ENCODE measurements at places on chromosomes 3 and 15.

DNA sequence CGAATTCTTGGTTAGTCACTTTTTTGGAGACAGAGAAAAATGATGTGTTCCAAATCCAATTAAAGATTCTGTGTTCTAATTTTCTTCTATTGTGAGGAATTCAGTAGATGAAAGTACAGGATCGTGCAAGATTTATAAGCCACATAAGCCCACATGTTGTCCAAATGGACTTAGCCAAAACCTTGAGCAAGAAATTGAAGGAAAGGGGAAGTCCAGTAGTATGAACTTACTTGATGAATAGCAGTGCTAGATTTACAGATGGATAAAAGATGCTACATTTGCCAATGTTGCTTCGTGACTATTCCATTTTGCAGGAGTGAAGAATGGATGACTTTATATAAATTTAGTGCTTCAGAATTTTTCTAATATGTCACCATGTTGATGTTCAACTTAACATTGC, 120.0 kb upstream of the ATP11B start:
- no peak for DNase-seq

DNA sequence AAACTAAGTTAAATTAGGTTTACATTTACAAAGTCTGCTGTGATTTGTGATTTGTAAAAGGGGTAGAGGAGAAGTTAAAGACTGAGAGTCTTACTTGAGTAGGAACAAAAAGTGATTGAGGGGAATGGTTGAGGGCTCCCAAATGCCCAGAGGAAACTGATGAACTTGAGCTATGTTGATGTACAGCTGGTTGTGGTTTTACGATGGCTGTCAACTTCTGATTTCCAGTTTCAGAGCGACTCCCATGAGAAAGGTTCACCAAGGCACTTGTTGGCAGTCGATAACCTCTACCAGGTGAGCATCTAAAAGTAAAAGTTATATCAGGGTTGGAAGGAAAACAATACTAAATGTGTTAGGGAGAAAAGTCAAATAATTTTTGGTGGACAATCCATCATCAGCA, 91.0 kb downstream of the XRN1 start:
- DNase-seq = no peak

GRCh38 chr15:99727733-99728132, 5.5 kb downstream of the LYSMD4 start:
- DNase-seq = no peak

DNA sequence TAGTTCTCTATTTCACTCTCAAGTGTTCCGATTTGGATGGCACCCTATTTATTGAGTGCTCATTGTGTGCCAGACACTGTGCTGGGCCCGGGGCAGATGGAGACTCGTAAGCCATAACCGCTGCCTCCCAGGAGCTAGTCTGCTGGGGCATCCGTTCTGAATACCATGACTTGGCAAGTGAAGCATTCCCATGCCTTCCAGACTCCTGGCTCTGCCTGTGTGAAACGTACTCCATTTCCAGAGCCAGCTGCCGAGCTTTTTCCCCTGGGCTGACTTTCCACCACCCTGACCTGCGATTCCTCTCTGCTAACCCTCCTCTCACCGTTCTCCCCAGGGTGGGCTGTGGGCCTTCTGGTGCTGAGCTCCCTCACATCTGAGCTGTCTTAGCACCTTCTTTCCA, 303.1 kb upstream of the CTDSPL start:
- no peak for DNase-seq

DNA sequence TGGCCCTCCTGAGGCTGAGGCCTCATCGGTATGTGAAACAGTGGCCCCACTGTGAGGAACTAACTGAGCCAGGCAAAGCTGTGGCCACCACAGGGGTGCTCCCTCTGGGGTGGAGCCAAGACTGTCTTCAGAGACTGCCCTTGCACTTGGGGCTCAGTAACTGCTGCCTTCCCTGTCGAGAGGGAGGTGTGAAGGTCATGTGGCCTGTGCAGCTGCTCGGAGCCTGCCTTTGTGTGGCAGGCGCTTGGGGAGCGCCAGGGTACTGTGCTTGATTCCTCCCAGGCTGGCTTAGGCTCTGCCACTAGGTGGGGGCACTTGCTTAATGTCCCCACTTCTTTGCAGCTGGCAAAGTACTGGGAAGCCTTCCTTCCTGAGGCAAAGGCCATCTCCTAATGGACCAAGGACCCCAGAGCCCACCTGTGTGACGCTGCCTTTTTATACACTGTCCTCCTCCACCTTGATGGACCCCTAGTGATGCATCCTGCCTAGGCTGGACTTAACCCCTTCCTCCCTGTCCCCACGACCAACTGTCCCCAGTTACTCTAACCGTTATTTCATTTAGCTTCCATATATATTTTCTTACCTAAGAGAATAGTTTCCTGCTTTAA, 14.2 kb upstream of the SNX22 start:
- DNase-seq = no peak

GRCh38 chr3:71072986-71073385, 510.5 kb downstream of the FOXP1 start:
- no peak for DNase-seq

GRCh38 chr3:123658852-123659206, 74.0 kb upstream of the HACD2 start:
- DNase-seq = no peak

DNA sequence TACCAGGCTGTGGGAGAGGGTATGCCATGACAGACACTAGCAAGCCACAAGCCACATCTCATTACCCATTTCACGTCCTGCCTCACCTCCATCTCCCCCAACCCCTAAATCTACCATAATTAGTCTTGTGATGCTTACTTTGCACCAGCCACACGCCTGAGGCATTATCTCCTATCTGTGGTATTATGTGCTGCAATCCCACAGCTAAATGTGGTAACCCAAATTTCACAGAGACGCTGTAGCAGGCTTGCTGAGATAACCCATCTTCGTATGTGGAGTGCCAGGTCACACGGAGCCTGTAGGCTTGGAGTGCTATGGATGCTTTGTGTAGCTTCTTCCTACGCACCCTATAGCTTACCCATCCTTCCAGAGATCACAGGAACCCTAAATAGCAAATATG, 256.7 kb upstream of the KCNH8 start:
- peak; percentile 1 for DNase-seq

DNA sequence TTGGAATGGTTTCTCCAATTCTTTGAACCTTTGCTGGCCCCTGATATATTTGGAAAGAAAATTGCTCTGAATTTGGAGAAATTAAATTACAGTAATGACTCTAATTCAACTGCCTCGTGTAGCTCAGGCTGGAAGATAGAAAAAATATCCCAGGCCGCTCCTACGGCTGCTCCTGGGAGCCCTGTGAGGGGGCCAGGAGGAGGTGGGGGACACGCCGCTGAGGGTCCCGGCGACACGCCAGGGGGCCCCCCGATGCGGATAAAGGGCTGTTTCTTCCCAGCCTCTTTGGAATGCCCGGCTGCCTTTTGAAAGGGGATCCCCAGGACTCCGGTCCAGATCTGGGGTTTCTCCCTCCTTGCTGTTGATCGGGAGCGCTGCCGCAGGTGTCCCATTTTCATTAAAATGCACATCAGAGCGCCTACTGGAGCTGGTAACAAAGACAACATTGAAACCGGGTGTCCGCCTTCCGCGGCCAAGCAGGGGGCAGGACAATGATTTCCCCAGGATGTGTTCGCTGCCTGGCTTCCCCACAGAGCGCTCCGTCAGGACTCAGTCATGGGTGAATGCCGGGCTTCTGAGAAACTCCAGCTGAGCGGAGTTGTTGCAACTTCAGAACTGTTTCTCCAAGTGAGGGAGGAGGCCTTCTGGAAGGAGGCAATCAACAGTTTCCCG, 200.1 kb upstream of the KBTBD8 start:
- DNase-seq = no peak

GRCh38 chr3:188119846-188120245, 34.1 kb upstream of the LPP start:
- no peak for DNase-seq

GRCh38 chr3:171833789-171834460, 9.2 kb upstream of the TMEM212 start:
- DNase-seq = no peak

DNA sequence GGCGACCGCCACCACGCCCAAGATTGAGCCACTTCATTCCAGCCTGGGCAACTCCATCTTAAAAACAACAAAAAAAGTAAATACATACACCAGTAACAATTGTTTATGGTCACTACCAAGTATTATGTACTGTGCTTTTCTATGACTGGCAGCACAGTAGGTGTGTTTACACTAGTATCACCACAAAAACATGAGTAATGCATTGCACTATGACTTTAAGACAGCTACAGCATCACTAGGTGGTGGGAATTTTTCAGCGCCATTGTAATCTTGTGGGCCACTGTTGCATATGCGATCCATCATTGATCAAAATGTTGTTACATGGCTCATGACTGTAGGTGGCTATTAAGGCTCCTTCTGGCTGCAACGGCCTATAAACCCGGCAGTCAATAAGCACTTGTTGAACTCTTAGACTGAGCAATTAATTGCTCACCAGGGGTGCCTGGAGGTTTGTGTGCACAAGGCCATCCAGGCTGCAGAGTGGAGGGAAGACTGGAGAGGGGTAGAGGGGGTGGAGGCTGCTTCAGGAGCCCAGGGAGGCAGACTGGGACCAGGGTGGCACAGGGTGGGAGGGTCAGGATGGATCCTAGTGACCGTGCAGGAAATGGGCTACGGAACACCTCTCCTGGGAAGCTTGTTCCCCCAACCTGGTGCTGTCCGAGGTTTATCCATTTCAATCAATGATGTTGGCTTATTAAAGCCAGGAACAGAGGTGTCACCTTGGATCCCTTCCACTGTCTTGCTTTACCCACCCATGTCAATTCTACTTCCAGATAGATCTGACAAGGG, 17.9 kb upstream of the COPG1 start:
- no peak for DNase-seq

- DNase-seq = peak; percentile 29
Measured at GRCh38 chr3:184259878-184260723, 1.3 kb downstream of the CAMK2N2 start.

DNA sequence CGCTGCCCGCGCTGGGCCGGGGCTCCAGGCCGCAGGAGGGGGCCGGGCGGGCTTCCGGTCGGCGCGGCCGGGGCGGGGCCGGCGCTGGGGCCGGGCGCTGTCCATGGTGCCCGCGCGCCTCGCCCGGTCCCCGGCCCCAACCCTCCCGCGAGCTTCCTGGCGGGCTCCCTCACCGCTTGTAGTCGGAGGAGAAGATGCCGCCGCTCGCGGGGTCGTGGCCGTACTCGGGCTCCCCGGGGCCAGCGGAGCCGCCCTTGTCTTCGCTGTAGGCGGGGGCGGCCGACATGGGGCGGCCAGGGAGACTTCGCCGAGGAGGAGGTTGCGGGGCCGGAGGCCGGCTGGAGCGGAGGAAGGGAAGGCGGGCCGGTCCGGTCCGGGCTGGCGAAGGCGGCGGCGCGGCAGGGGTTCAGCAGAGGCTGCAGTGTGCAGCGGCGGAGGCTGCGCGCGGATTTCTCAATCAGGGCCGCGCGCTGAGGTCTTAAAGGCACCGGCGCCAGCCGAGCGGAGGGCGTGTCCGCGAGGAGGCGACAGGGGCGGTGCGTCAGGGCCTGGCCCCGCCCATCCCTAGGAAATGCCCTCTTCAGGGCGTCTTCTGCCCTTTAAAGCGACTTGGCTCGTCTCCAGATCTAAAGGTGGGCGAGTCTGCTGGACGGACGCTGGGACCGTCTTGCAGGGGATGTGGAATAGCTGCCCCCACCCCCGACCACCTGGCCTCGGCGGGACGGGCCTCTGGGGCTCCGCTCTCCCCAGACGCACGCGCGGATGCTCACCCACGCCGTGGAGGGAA, at the start of gene AP3B2:
Gene AP3B2 (minus strand): TSS at position 455 of the 787 bp plus-strand sequence. CDS start 169 bp downstream, at position 286.
- peak; percentile 64 for DNase-seq

DNA sequence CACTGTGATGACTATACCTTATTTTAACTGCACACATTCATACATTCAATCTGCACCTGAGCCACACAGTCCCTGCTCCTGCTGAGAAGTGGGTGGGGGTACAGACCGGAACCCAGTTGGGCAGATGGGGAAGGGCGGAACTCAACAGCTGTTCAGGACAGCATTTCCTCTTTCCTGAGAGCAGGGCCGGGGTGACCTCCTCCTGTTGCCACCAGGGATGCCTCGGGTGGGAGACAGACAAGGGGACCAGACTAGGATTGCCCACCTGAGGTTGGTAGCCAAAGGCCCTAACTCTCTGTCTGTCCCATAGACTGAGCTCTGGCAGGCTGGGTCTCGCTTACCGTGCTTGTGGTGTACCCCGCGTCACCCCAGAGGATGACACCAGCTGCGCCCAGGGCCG, 3.9 kb downstream of the HYAL2 start:
- no peak for DNase-seq

DNA sequence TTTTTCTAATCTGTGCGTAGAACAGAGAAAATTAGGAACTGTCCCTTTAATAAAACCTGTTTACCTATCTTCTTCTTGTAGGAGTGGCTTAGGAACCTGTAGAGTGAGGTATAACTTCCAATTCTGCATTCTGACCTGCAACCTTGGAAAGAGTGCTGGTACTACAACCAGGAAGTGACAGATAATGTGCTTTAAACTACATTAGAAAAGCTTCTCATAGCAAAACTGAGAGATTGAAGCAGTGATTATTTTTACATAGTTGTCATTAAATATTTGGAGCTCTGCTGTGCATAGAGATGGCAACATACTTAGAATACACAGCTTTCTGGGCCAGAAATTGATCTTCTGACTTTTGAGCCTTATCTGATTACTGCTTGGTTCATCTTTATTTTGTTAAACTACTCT, 50.4 kb upstream of the ZDHHC23 start:
- DNase-seq = no peak

GRCh38 chr3:35664460-35664919, 25.2 kb downstream of the ARPP21 start:
- no peak for DNase-seq

- no peak for DNase-seq
Measured at GRCh38 chr15:28985316-28985645, 99.5 kb downstream of the APBA2 start.

GRCh38 chr3:72496051-72496670, 352.1 kb downstream of the SHQ1 start:
- DNase-seq = no peak

DNA sequence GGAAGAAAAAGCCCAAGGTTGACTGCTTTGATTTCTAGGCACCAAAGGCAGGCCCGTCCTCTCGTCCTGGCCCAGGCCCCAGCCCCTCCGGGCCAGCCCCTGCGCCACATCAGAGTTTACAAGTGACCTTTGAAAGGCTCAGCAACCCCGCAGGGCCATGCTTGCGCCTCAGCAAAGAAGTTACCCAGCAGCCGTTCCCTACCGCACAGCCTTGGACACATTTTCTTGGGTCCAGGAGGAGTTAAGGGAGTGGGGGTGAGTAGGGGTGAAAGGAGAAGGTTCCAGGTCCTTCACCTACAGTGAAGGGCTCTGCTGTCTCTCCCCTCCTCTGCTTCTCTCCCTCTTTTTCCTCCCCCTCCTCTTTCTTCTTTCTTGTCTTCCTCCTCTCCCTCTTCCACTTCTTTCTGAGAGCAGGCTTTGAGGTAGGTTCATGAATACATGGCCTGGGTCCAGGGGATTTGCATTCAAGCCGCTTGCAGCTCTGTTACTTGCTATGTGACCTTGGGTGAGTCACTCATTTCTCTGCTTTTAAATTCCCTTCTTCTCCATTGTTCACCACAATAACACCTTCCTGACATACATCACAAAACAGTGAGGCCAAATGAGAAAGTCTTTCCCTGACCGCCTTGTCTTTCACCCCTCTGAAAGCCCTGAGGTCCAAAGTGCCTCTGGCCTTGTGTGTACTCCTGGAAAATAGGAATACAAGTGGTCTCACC, 223.3 kb upstream of the TPRG1 start:
- DNase-seq = no peak
